ENCODE measurements at places on chromosomes 2 and 18.

GRCh38 chr2:156116113-156116512 is 216.4 kb downstream of the NR4A2 start:
- peak; percentile 3 for DNase-seq

DNA sequence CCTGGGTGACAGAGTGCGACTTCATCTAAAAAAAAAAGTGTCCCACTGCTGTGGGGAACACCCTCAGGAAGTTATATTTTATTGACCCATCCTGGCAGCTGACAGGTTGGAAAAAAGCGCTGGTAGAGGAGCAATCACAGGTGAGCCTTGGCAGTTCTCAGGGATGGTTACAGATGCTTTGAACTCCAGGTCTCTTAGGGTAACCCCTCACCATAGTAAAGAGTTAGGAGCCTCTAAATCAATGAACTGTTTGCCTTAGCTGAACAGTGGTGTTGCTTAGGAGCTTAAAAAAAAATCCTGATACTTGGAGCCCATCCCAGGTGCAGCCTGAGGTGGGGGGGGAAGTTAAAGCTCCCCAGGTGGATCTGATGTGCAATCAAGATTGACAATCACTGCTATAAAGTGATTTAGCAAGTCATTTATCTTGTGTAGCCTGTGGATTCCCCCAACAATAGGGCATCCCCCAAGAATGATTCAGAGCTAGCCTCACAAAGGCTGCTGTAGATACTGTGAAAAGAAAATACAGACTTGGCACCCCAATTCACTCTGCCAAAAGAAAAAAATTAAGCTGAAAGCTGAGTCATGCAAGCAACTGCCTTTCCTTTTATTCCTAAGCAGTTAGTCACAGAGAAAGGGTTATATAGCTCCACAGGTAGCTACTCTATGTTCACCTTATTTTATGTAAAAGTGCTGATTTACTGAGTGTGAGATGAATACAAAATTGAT is 14.8 kb downstream of the SLC16A14 start:
- no peak for DNase-seq

- DNase-seq: no peak
Observed at GRCh38 chr2:33526132-33526531, 49.7 kb downstream of the RASGRP3 start.

GRCh38 chr2:54726940-54727339 is 3.5 kb downstream of the EML6 start:
- no peak for DNase-seq

- DNase-seq: no peak
Observed at GRCh38 chr2:238999291-238999741, 151.4 kb downstream of the TWIST2 start.

- DNase-seq: no peak
Observed at GRCh38 chr2:200212862-200213425, 93.5 kb upstream of the SPATS2L start.

DNA sequence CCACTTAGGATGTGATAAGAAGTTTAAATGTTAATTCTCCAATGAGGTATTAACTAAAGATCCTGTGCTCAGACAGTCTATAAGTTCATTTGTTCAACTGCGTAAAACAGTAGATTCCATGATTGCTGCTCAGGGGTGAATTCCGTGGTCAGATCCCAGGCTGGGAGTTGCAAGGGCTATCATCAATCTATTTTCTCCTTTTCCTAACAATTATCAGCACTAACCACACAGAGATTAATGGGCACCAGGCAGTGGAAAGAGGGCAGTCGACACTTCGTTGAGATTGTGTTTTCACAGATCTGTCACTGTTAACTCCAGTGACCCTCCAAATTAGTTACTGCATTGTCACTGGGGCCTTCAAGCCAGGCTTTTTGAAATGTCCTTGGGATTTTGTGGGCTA is 154.1 kb upstream of the SPRED2 start:
- DNase-seq: no peak

DNA sequence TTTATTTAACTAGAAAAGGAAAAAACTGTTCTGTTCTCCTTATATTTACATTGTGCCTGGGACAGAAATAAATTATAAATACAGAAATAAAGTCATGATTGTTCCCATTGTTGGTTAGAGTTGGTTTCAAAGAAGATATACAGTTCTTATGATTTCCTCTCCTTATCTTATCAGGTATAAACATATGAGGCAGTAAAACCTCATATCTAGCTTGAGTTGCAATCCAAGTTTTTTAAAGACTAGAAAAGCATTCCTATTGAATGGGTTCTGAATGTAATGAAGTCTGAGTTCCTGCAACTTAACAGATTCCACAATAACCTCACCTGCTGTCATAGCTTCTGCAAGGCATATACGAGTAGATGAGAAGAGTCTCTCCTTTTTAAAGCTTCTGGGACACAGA is 114.7 kb upstream of the CAVIN2 start:
- DNase-seq: no peak

- DNase-seq: no peak
Observed at GRCh38 chr18:36624451-36625167, 204.2 kb downstream of the TPGS2 start.

GRCh38 chr2:176261136-176261535 is 8.1 kb upstream of the MTX2 start:
- DNase-seq: no peak

DNA sequence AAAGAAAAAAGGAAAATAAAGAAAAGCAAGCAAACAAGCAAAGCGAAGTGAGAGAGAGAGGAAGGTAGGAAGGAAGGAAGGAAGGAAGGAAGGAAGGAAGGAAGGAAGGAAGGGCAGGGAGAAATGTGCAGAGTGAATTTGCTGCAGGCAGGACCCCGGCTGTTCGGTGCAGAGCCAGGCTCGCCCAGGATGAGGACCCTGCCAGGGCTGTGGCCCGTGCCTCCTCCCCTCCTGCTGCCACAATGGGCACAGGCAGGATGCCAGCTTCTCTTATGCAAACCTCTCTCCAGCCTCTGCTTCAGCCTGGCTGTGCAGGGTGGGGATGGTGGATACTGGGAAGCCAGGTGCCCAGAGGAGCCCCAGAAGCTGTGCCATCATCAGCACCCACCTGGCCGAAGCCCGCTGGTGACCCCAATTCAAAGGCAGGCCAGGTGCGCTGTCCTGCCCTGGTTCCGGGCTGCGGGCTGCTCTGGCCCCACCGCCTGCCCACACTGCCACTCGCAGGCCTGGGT is 3.2 kb downstream of the GPR17 start:
- no peak for DNase-seq

DNA sequence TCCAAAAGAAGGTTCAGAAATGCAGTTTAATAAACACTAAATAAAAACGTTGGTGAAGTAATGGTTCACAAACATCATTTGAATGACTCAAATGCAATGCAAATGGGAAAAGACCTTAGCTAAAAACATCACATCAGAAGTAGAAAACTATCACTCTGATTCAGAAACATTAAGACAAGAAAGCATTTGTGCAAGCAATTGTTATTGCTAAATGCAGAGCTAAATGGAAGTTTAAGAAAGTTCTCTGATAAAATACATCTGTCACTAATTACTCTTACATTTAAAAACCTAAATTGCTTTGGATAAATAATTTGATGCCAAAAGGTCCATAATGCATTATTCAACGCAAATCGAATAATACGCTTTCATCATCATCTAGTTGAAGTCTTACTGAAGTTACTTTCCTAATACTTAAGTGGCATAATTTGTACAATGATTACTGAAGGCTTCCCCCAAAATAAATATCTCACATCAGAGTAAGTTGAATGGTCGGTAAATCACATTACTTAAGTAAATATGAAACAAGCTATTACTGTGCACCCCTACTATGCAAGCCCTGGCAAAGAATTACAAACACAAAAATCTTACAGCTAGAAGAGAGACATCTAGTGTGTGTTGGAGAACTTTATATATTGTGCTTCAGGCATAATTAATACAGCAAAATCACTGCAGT is 105.7 kb upstream of the KCTD1 start:
- peak; percentile 54 for DNase-seq

GRCh38 chr2:16168506-16169264 is 228.3 kb downstream of the MYCN start:
- DNase-seq: no peak

GRCh38 chr2:122866095-122866494 is 1110.6 kb downstream of the TSN start:
- DNase-seq: no peak

DNA sequence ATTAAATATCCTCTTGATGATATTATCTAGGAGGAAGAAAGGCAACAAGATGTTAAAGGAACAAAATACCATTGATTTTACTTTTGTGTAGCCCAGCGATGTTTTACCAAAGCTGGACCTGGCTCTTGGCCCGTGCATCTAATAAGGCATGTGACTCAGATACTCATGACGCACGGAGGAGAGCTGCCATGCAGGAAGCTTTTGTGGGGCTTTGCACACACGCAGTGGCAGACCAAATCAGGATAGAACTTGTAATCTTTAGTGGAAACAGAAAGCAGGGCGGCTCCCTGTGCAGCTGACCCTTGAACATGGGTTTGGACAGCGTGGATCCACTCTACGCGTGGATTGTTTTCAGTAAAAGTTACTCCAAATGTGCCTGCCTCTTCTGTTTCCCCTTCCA is 190.0 kb downstream of the NAPG start:
- DNase-seq: no peak

Data from lung (tissue), 17 donors.